ENCODE measurements at places on chromosomes 7 and 10.

DNA sequence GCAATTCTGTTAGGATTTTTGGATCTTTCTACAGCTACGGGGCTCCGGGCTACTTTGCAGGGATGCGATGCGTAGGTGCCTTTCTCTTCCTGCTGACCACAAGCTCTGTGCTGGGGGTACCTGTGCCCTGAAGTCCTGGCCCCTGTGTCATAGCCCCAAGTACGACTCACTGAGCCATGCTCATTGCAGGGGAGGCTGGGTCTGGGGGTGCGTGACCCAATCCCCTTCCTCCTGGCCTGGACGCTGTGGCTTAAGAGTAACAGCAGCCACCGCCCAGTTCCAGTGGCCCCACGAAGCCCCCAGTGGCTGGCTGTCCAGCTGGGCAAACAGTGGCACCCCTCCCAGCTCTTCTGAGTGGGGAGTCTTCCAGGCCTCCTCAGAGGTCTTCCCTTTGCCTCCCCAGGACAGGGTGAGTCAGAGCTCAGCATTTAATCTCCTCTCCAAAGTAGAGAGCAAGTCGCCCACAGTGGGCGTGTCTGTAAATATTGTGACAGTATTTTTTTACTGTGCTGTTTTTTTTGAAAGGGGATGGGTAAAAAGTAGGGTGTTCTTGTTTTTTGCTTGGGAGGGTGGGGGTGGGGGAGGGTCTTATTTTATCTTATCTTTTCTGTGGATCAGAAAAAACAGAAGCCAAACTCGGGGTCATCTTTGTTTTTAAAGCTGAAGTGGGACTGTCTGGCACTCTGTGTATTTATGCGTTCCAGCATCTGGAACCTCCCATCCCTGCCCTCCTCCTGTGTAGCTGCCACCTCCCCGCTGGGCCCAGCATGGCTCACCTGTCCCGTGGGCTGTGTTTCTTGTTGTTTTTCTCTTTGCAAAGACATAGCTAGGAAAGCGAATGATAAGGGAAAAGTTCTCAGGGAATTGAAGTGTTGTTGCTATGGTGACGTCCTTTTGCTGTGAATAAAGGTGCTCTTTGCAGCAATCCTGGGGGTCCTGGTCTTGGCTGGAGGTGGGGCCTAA, 8.2 kb downstream of the LFNG start:
- DNase-seq: no peak

DNA sequence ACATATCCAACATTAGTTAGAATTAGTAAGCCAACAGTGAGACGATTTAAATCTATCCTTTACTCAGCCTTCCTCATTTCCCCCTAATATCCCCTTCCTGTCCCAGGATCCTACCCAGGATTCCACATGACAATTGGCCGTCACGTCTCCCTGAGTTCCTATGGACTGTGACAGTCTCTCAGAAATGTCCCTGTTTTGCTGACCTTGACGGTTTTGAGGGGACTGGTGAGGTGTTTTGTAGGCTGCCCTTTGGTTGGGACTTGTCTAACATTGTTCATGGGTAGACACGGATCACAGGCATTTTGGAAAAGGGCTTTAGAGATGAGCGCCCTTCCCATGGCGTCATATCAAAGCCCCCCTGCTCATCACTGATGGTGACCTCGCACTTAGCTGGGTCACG, 162.8 kb downstream of the ZMYND11 start:
- DNase-seq: no peak

GRCh38 chr7:17934612-17935240, 5.6 kb downstream of the SNX13 start:
- no peak for DNase-seq

GRCh38 chr10:78623578-78624215, 445.1 kb upstream of the ZMIZ1 start:
- DNase-seq: no peak

- DNase-seq: no peak
Measured at GRCh38 chr10:118943253-118943652, 86.3 kb upstream of the NANOS1 start.

DNA sequence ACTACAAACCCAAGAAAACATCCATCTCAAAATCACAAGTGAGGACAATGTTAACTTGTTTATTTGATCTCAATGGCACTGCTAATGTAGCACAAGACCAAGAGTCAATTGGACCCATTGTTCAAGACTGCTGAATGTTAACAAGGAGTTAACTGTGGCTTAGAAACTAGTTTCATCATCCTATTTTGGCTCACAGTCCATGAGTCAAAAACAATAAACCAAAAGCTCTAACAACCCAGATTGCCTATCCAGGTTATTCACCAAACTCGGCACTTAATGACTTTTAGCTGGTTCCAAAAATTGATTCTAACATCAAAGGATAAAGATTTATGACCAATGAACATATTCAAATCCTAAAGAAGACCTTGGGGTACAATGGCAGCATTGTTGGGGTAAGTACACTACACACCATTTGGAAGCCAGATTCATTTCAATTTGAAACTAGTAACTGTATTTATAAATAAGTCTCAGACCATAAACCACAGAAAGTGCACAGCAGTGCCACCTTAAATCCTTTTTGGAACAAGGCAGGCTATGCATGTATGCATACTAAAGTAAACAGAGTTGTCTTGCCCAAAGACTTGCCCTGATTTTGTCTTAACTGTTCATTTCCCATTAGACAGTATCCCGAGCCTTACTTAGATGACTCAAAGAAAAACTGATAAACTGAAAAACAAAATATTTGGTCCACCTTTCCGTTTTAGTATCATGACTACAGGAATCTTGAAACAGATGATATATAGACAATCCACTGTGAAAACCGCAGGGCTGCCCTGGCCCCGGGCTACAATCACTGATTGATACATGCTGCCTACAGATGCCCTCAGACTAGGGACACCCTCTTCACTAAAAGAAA, 84.5 kb downstream of the SRPK2 start:
- no peak for DNase-seq
